ENCODE measurements at places on chromosomes 2 and 18.

DNA sequence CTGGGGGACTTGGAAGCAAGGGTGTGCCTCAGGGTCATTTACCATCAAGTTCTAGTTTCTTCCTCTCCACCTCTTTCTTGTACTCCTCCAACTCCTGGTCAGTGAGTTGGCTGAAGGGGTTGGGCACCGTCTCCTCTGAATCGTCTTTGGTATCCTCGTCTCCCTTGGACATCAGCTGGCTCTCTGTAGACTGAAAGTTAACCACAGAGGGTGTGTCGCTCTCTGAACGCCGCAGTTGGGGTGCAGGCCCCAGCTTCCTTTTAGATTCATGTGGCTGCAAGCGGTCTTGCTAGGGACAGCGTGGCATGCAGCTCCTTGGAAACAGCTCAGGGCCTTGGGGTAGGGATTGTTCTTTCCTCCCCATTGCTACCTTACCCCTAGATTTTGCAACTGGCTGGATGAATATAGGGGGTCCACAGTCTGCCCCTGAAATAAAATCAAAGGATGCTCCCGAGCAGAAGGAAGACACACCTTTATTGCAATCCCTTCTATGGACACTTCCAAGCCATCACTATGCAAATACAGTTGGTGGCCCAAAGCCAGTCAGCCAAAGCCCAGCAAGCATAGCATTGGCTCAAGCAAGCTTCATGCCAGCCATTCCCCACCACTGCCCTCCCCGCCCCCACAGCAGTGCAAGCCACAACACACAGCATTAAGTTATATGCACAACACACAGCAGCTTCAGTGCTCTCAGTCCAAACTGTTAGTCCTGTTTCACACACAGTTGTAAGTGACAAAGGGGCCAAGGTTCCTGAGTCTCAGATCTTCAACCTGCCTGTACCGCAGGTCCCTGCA is 93.2 kb downstream of the ADD2 start:
- DNase-seq, result no peak

DNA sequence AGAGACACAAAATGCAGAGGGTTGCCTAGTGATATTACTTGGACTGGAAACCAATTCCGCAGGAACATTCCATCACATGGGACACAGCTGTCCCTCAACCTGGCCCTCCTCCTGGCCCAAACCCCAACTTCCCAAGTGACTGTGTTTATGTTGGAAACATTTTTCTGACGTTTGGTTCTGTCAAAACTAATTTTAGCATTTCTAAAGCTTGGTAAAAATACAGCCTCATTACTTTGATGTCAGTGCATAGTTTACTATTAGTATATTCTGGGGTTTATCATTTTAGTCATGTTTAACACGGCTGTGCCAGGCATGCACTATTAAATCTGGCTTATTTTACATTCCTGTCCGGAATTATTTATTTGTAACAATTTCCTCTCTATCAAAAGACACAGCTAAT is 69.9 kb downstream of the GLI2 start:
- DNase-seq, result no peak

GRCh38 chr2:138676619-138677021 is 103.6 kb downstream of the NXPH2 start:
- DNase-seq, result no peak

DNA sequence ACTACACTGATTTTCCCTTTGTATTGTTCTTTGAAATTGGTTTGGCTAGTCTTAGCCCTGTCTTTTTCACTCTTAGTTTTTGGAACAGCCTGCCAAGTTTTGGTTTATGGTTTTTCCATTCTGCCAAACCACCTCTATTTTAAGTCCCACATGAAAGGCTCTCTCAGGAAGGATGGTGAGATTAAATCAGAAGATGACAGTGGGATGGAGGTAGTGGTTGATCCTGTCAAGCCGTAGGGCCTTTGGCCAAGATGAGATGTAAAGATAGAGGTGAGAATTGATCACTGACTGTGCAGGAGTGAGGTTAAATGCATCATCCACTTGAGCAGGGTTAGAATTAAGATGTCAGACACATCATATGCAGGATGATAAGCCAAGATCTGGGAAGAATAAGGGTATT is 948.5 kb downstream of the SLC4A3 start:
- DNase-seq, result no peak

DNA sequence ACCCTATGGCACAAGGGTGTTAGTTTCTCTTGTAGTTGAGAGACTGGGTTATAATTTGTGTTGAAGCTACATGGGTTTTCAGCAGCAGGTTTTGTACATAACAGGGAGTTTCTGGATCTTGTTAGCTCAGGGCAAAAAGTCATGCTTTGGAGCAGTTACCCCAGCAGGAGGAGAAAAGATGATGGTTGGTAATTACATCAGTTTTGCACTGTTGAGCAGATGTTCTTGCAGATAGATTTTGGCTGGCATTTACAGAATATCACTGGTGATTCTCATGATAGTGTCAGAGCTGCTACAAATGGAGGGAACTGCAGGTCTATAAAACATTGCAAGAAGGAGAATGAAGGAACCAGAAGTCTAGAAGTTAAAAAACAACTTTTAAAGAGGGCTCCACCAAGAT is 215.2 kb upstream of the ATP5MC3 start:
- no peak for DNase-seq

DNA sequence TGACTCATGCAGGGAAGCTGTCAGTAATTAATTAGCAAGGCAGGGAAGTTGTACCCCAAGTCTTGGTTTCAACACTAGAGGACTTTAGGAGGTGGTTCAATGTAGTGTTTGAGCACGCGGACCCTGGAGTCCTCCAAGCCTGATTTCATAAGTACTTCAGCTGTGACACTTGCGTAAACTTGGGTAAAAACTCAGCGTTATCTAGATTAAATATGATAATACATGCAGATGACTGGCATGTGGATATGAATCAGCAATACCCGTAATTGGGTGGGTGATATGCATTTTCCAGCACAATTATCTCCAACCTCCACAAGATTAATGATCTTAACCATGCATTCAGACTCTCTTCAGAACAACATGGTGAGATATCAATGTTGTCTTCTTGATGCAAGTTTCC is 5.2 kb downstream of the UGT1A7 start:
- DNase-seq, result no peak

- no peak for DNase-seq
Measured at GRCh38 chr2:235849489-235849888, 318.7 kb downstream of the GBX2 start.

Measured in muscle of back (tissue), 13 donors.